ENCODE measurements at places on chromosomes 12 and 14.
A peak's percentile ranks its signal among the peaks of the same experiment; 100 is the strongest.

DNA sequence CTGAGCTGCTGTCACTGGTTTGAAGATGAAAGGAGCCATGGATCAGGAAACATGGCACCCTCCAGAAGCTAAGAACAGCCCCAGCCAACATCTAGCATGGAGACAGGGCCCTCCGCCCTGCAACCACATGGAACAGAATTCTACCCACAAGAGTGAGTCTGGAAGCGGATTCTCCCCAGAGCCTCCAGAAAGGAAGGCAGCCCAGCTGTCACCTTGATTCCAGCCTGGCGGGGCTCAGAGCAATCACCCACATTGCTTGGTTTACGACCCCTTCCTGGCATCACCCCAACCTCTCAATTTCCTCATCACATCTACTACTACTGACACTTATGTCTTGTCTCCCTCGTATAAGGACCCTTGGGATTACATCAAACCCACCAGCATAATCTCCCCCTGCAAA lies 38.5 kb downstream of the OAS2 start:
- no peak for DNase-seq

DNA sequence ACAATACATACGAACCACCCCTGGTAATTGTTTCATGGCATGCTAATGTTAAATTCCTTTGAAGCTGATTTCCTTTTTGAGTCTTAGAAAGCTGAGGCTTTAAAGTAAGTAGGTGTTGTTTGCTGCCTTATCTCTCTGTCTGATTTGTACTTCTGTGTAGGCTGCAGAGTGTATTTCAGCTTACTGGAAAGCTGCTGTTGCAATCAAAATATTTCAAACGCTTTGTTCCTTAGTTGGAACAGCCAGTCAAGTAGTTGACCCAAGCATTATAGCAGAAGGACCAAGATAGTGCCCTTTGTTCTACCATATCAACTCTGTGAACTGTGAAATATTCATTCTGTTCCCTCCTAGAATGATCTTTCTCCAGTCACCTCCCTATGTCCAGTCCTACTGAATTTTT lies 3.1 kb downstream of the PKP2 start:
- no peak for DNase-seq

GRCh38 chr12:96466939-96467751 lies 22.2 kb upstream of the CFAP54 start:
- DNase-seq = no peak

DNA sequence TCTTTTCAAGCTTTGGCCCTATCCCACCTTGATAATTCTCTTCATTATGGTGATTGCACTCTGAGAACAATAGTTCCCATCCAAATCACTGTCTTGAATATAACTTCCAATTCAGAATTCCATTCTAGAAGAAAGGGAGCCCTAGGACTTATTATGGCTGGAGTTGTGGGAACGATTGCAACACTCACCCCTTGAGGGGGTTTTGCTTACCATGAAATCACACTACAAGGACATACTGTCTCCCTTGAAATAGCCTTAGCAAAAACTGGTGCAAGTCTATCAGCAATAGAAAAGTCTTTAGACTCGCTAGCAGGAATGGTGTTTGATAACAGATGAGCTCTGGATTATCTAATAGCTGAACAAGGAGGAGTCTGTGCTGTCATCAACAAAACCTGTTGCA lies 31.4 kb upstream of the OXA1L start:
- no peak for DNase-seq

DNA sequence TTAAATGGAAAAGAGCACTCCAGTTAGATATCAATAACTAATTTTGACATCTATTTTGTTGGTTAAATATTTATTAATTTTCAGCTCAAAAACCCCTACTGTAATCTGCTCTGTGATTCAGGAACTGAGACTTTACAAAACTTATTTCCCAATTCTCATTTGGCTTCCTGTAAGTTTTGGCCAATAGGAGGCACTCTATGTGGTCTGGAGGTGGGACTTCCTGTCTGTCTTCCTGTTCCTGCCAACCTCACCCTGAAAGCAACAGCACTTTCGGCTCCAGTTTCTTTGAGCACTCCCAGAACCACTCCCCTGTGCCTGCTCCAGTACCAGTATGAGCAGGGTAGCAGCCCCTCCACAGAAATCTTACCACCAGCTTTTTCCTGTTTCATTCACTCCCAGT lies 1027.0 kb downstream of the VRK1 start:
- no peak for DNase-seq

- DNase-seq = no peak
These were observed 5.9 kb downstream of the PRPF39 start for GRCh38 chr14:45089813-45090212.

- no peak for DNase-seq
These were observed 645 bp upstream of the KLHDC1 start for GRCh38 chr14:49692193-49692757.

GRCh38 chr12:79689061-79689476 lies 1.7 kb downstream of the PAWR start:
- DNase-seq = no peak

GRCh38 chr12:52220477-52220876 lies 12.6 kb upstream of the KRT7 start:
- DNase-seq = no peak

- no peak for DNase-seq
These were observed 22.3 kb upstream of the CHGA start for GRCh38 chr14:92900660-92901059.

- DNase-seq = no peak
These were observed 81.8 kb downstream of the PRIMA1 start for GRCh38 chr14:93706360-93706955.

DNA sequence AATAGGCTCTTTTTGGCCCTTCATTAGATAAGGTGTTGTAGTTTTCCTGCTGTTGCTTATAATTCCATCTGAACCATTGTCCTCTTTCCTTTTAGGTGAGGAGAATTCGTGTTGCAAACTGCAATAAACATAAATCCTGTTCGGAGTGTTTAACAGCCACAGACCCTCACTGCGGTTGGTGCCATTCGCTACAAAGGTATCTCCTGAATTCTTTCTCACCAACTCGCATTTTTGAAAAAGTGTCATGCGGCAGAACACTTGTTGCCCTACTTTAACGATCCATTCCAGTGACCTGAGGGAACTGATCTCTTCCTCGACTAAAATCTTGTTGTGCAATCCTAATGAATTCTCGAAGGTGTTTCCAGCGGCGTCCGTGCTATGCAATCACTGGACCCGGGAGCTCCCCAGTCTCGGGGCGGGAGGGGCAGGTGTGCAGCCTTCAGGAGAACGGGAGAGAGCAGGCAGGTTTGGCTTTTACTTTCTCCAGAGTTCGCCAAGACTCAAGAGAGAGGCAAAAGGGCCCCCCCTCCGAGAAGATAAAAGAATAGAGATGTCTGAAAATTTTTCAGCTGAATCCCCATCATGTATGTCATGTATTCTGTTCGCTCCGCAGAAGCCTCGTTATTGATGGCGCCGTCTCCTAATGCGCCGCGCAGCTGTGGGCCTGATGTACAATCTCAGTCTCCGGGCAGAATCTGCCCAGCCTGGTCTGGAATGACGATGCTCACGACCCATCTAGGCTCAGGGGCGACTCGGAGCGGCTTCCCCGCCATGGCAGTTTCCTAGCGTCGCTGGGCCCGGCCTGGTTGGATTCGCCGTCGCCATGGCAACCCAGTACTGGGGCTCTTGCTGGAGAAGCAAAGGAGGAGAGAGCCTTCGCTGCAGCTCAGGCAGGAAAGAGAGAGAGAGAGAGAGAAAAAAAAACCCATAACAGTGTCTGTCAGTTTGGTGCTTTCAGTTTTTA lies 38.2 kb downstream of the PLXNC1 start:
- no peak for DNase-seq

- no peak for DNase-seq
These were observed 31.7 kb upstream of the HELB start for GRCh38 chr12:66270613-66271012.

DNA sequence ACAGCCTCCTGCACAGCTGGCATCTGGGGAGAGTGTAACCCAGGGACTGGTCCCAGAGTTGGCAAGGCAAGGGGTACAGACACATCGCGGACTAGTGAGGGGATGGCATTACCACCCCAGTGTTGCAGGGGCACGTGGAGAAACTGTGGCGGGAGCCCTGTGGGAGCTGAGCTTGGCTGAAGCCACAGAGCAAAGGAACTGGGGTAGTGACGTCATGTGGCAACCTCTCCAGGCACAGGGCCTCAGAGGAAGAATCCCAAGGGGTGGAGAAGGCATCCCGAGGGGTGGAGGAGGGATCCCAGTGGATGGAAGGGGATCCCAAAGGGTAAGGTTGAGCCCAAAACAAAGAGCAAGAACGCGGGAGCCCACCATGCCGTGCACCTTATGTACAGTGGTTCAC lies 70.1 kb downstream of the GSC start:
- no peak for DNase-seq

DNA sequence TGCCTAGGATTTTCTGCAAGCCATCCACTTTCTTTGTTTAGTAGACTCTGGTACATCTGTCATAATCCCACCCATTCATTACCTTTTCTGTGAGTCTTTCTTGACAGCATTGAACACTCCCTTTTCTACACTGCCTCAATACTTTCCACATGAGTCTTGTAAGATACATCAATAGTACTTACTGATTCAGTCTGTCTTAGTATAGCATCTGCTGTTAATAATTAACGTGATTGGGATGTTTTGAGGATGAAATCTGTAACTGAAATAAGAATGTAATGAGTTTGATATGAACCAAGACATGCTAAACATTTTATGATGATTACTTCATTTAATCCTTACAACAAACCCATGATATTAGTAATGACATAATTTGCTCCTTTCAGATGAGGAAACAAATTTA lies 196.2 kb upstream of the FOXG1 start:
- DNase-seq = no peak

- DNase-seq = no peak
These were observed 53.4 kb downstream of the SRGAP1 start for GRCh38 chr12:63897931-63898330.

- DNase-seq = no peak
These were observed 405.9 kb downstream of the AACS start for GRCh38 chr12:125470838-125471783.

DNA sequence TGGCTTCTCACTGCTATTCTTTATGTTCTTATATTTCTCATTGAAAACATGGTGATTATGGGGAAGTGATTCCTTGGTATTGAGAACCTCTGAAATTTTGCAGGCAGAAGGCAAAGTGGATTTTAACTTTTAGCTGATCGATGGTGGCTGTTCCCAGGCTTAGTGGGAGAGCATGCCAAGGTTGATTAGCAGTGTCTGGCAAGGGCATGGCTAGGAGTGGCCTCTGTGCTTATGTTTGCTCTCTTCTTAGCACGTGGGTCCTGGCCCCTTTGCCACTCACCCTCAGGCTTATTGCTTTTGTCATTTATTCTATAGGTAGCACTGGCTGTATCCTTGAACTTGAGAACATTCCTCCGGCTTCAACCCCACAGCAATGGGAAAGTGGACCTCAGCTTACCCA lies 2.1 kb downstream of the MVK start:
- no peak for DNase-seq

- no peak for DNase-seq
These were observed 60.9 kb upstream of the CFL2 start for GRCh38 chr14:34775342-34775741.

DNA sequence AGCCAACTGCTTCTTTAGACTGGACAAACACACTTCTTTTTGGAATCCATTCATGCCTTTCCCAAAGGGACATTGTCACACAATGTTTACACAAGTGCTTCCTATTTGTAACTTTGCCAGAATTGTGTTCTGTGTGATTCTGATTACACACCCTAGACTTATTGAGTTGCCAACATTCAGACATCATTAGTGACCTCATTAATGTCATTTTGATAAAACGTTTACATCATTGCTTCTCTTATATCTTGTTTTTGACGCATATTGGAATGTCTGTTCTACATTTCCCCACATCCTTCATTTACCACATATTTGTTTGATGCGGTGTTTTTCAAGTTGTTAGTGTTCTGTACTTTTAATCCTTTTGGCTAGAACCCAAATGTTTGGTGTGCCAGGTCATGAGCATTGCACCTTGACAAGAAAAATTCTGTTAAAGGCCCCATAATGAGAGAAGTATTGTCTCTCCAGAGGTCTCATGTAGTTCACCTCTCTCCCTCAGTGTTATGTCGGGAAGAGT lies 305.5 kb downstream of the AEBP2 start:
- DNase-seq = no peak

DNA sequence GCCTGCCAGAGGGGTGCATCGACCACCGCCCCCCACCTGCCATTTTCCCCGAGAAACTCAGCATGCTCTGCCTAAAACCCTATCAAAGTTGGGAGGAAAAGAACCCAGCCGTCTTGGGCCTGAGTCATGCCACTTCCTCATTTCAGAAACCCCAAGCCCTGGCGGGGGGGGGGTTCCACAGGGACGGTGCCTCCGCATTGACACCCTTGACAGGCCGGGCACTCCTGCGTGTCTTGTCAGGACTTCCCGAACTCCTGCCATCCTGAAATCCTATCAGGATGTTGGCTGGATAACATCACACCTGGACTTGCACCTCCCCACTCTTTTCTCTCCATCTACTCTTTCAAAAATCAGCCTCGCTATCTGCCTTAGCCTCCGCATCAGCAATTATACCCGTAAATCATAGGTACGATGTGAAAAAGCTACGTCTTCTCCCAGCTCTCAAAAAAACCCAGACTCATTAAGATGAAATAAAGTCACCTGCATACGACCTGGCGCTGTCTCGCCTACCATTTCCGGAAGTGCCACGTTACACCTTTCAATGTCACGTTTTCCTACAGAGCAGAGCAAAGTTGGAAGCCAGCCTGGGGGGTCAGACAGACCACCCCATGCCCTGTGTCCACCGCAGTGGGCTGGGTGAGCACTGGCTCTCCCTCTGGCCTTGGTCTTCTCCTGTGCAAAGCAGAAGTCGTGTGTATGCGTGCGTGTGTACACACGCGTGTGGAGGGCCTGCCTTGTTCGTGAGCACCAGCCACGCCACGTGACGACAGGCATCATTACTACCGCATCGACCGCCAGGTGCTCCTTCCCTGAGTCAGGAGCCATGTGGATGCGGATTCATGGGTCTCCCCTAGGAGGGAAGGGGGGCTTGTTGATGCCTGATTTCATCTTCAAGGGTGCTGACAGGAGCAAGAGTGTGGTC lies 96.7 kb downstream of the RFLNA start:
- DNase-seq = peak; percentile 67

- no peak for DNase-seq
These were observed 109.0 kb downstream of the NCOR2 start for GRCh38 chr12:124458220-124458991.

DNA sequence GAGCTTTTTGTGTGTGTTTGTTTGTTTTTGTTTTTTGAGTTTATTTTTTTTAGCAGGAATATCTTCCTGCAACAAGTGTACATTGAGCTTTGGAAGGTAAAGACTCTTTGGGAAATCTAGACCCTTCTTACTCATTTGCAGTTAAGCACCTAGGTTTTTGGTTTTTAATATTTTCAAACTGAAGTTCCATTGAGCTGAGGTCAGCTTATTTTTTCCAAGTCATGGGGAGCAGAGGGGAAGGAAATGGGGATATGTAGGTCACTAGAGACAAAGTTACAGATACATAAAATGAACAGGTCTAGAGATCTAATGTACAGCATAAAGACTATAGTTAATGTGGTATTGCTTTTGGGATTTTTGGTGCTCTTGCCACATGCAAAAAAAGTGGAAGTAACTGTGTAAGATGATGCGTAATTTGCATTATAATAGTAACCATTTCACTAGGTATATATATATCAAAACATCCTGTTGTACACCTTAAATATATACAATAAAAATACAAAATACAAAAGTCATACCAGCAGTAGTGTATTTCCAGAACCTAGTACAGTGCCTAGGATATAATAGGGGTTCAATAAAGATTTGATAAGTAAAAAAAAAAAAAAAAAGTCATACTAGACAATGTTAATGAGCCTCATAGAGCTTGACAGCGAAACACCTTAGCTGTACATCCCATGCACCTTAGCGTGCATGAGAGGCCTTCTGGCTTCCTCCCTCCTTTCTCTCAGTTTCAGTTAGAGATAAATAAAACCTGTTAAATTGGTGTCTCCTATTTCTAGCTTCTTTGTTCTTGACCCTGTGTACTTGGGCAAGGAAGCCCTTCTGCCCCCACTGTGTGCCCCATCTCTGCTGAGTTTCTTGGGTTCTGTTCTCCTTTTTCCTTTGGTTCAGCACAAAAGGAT lies 22.7 kb downstream of the CGRRF1 start:
- DNase-seq = no peak
